Cerebellar nuclear complex (tissue), 1 donor: ENCODE measurements at places on chromosomes 5 and 9.

GRCh38 chr5:154260224-154260927 is 69.8 kb downstream of the GALNT10 start:
- DNase-seq, result no peak

GRCh38 chr5:95172659-95173058 is 112.2 kb downstream of the MCTP1 start:
- DNase-seq, result no peak

DNA sequence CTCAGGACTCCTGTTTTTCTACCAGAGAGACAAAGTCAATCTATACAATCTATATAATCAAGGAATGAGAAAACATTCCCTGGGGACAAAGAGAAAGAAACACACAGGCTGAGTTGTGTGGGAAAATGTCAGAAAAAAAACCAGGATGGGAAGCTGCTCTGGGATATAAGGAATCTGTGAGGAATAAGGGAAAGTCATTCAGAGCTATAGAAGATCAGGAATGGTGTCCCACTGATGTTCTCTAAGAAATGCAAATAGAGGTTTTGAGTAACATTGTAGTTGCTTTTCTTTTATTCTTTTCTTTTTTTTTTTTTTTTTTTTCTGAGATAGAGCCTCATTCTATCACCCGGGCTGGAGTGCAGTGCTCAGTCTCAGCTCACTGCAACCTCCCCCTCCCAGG is 605.9 kb upstream of the KLF4 start:
- no peak for DNase-seq

DNA sequence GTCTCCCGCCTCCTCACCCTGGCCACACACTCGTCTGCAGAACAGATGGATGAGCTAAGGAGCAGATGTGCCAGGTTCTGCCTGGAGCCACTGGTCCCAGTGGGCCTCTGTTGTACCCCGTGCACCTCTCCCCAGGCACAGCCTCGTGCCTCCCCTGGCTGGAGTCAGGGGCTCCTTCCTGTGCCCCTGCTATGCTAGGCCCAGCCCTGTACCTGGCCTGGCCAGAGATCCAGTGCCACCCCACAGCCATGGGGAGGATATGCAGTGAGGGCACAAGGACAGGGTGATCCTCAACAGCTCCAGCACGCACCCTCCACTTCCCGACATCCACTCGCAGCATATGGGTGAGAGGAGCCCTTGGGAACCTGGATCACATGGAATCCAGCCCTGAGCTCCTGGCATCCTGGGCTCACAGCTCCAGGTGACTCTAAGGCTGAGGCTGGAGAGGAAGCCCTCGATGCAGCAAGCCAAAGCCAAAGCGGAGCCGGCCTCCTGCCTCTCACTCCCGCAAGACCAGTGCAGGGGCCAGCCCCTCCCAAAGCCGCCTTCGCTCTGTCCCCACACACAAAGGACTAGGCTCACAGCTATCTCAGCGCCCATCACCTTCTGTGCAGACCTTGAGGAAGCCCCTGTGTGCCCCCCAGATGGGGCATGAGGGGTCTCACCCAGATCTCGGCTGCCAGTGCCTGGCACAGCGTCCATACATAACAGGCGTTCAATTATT is 23.7 kb upstream of the ADAMTS2 start:
- no peak for DNase-seq

- DNase-seq, result no peak
Measured at GRCh38 chr5:143308731-143309130, 94.8 kb downstream of the NR3C1 start.

DNA sequence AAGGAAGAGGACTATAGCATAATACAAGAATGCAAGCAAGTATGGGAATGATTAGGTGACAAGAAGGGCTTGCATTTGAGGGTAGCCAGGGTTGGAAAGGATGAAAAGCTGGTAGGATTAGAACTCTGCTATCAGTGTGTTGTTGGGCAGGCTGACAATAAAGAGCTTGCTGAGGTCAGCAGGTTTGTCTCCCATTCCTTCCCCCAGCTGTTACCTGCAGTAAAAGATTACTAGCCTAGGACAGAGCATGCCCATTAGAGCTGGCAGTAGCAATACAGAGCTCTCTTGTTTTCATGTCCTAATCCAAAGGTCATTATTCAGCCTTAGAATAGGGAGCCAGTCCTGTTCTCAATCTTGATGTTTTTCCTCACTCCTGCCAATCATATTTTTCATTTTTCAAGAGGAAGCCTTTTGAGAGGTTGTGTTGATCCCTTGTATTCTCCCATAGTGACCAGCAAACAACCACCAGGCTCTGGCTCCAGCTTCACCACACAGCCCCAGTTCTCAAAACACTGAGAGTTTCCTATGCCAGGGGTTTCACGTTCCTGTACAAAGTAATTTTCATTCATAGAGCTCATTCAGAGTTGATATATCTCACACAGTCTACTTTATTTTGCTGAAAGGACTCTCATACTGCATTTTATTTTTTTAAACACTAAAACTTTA is 71.7 kb downstream of the OR2K2 start:
- DNase-seq, result no peak

- no peak for DNase-seq
Measured at GRCh38 chr5:39605588-39606575, 181.1 kb upstream of the DAB2 start.

GRCh38 chr5:112217843-112218579 is 201.1 kb downstream of the EPB41L4A start:
- DNase-seq, result no peak

DNA sequence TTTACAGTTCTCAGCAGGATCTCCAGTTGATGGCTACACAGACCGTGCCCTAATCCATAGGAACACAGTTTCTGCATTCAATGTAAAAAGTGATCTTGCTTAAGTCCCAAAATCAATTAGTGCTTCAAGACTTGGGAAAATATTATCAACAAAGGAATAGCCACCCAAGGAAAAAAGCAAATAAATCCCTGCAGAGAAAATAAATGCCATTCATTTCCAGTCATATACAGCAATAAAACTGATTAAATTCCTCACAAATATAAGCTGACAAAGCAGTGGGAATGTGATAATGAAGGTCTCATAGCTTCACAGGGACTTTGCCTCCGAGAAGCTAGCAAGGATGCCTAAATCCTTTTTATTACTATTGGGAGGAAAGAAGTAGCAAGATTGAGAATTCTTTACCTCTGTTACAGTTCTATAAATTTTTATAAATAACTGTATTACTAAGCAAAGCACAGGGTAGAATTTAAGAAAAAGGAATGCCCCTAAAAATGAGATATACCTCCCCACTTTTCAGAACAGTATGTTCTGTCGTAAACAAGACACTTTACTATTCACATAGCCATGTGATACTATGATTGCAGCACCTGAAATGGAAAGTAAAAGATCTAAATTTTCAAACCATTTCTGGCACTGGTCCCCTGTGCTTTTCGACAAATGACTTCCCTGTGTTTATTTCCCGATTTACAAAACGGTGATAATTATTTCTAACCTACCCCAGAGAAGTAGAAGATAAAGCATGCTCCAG is 59.8 kb downstream of the ARSB start:
- DNase-seq, result no peak

- no peak for DNase-seq
Measured at GRCh38 chr5:80231243-80231642, 24.6 kb downstream of the SERINC5 start.

- DNase-seq, result no peak
Measured at GRCh38 chr5:151580239-151580638, 10.9 kb downstream of the FAT2 start.

GRCh38 chr5:163397354-163397753 is 40.0 kb upstream of the CCNG1 start:
- DNase-seq, result no peak

GRCh38 chr5:174291162-174291561 is 245.7 kb downstream of the NSG2 start:
- DNase-seq, result no peak

- no peak for DNase-seq
Measured at GRCh38 chr5:66862020-66862419, 265.8 kb downstream of the MAST4 start.

DNA sequence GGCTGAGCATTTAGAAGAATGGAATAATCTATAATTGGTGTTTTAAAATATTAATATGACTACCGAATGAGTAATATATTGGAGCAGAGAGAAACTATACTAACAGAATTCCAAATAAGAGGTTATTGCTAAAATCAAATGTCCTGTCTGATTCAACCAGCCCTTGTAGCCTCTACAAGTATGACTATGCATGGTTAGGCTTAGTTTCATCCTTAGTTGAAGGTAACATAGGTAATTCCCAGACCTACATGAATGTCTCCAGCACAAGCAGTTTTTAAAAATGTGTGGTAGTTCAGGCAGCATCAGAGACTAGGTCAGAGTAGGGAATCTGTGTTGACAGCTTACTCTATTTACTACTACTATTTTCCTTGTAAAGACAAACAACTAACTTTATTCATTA is 51.7 kb upstream of the SLC27A6 start:
- DNase-seq, result no peak

GRCh38 chr5:19616701-19617215 is 371.2 kb downstream of the CDH18 start:
- no peak for DNase-seq
